ENCODE measurements at places on chromosomes 13 and 19.

DNA sequence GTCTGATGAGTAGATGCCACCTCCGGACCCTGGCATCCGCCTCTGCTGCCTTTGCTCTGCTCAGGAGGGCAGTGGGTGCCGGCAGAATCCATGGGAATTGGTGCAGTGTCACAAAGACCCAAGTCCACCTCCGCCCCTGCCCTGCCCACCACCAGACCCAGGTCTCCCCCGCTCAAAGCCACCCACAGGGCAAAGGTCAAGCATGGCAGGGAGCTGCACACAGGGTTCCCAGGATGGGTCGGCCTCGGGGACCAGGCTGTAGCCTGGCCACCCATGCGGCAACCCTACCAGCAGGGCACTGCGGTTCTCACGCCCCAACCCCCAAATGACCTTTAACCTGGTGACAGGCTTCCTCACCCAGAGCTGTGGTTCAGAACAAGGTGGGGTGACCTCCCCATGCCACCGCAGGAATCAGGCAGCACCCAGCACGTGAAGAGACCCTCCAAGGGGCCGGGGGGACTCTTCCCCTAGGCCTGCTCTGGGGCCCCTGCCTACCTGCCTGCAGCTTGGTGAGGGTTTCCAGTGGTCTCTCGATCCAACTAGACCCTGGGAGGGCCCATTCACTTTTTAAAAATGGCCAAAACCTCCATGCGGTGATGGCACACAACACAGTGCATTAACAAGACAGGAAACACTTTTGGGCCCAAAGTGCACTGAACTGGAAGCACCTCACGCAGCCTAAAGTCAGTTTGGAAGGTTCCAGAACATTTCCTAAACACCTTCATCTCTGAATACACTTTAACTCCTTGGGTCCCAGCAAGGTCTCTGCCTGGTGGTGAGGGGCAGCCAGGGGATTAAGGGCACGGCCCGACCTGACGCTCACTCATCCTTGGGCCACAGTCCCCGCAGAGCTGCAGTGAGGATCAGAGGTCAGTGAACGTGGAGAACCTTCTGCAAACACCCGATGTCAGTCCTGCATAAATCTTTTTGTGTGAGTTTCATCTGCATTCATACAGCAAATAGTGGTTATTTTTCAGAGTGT, 11.0 kb downstream of the GAS6 start:
- no peak for DNase-seq

DNA sequence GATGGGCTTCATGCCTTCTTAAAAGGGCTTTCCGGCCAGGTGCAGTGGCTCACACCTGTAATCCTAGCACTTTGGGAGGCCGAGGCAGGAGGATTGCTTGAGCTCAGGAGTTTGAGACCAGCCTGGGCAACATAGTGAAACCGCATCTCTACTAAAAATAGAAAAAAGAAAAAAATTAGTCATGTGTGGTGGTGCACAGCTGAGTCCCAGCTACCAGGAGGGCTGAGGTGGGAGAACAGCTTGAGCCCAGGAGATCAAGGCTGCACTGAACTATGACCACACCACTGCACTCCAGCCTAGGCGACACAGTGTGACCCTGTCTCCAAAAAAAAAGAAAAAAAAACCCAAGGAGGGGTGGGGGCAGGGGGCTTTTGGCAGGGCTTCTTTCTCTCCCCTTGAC, 7.2 kb downstream of the CARS2 start:
- no peak for DNase-seq

DNA sequence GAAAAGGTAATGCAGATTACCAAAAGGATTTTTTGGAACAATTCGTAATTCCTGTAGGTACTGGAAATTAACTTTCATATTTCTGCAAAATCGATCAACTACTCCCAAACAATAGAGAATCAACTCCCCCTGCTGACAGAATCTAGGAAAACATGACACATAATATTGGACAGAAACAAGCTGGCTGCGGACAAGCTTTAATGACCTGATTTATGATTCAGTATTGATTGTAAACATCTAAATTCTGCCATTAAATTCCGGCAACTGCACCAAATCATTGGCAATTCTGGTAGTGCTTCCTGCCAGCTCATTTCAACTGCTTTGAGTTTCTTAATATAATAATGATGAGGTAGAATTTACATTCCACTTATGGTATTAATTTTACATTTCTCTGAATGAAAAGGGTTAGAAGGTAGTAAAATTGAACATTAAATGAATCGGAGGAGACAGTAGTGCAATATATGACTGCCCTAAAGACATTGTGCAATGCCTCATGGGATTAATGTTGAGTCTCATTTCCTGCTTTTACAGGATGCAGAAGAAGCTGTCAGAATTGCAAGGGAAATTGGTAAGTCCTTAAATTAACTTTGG, 146.5 kb downstream of the PCCA start:
- peak; percentile 19 for DNase-seq

GRCh38 chr19:4088975-4089374, 22.3 kb upstream of the ZBTB7A start:
- peak; percentile 61 for DNase-seq

- no peak for DNase-seq
Measured at GRCh38 chr13:27496006-27496405, 45.6 kb upstream of the MTIF3 start.

GRCh38 chr19:55015126-55015525, 22.9 kb downstream of the GP6 start:
- no peak for DNase-seq
